Peyer's patch (tissue), 4 donors: ENCODE measurements at places on chromosomes 1 and 21.
A peak's percentile ranks its signal among the peaks of the same experiment; 100 is the strongest.

- no peak for DNase-seq
These were observed 7.4 kb downstream of the MED8 start for GRCh38 chr1:43382027-43382779.

DNA sequence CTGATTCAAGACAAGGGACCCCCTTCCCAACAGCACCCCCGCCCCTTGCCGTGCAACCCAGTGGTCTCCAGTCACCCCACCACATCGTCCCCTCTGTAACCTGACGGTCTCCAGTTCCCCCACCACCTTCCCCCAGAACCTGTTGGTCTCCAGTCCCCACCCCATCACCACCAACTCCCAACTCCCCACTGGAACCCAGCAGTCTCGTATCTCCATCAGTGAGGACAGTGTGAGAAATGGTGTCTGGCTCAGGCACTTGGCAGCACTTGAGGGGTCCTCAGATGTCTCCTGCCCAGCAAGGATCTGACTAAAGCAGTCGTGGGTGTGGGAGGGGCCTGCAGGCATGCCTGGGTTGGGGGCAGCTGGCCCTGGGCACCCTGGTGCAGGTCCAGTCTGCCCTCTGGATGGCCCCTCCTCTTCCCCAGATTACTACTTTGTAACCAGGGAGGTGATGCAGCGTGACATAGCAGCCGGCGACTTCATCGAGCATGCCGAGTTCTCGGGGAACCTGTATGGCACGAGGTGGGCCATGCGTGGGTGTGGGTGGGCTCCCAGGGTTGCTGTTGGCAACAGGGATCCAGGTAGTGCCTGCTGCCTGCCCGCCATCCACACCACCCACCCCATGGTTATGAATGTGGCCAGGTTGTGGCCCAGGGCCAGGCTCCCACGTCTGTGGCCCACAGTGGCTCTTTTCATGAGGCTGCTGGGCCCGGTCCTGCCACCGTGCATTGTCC lies 3.1 kb upstream of the GJC2 start:
- DNase-seq = no peak

GRCh38 chr1:172286629-172287076 lies 133.8 kb upstream of the C1orf105 start:
- no peak for DNase-seq

GRCh38 chr1:36573445-36573844 lies 90.7 kb upstream of the CSF3R start:
- no peak for DNase-seq

GRCh38 chr21:46028573-46029091 lies 47.1 kb downstream of the COL6A1 start:
- DNase-seq = no peak

DNA sequence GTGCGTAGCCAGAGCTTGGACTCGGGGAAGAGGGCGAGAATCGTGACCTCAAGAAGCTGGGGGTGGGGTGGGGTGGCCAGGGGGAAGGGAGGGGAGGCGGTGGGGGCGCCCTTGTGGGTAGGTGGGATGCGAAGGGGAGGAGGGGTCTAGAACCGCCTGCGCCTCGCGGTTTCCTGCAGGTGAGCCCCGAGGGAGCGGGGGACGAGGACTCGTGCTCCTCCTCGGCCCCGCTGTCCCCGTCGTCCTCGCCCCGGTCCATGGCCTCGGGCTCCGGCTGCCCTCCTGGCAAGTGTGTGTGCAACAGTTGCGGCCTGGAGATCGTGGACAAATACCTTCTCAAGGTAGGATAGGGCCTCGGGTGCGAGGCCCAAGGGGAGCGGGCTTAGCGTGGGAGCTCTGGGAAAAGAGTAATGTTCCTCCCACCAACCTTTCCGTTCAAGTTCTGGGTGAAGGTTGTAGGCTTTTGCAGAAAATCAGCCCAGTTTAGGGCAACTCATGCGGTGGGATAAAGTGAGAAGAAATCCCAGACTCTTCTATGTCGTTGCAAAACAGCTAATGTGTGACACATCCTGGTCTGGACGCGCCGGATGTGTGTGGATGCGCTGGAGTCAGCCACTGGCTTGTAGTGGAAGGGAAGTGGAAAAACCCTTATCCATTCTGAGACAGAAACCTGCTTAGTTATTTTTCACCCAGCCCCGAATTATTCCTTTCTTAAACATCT lies 2.9 kb downstream of the LHX8 start:
- no peak for DNase-seq

- DNase-seq = no peak
These were observed 6.3 kb upstream of the CAMSAP2 start for GRCh38 chr1:200732438-200732837.

- no peak for DNase-seq
These were observed 1.5 kb downstream of the SELENOF start for GRCh38 chr1:86912281-86912900.

DNA sequence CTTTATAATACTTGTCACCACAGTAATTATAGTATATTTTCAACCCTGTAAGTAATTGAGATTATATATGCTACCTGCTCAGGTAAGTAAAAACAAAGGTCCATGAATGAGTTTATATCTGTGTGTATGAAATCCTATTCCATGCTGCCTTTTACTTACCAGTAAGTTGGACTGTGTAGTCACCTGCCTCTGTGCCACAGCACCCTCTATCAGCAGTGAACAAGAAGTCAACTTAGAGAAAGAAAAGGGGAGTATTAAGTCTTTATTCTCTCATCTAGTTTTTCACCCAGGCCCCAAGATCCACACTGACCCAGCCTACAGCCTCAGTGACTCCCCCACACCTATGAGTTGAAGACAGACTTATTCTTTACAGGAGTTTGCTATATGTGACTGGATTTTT lies 36.9 kb upstream of the IFI16 start:
- peak; percentile 48 for DNase-seq

GRCh38 chr1:155697046-155697445 lies 8.2 kb downstream of the DAP3 start:
- no peak for DNase-seq

DNA sequence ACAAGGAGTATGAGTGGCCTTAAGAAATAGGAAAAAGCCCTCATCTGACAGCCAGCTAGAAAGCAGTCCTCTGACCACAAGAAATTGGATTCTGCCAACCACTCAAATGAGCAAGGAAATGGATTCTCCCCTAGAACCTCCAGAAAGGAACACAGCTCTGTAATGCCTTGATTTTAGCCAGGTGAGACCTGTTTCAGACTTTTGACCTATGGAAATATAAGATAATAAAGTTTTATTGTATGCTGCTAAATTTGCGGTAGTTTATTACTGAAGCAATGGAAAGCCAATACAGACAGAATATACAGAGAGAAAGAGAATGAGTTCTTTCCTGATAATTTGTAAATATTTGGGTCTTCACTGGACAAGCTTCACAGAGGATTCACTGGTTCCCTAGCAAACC lies 28.8 kb upstream of the SELE start:
- no peak for DNase-seq

DNA sequence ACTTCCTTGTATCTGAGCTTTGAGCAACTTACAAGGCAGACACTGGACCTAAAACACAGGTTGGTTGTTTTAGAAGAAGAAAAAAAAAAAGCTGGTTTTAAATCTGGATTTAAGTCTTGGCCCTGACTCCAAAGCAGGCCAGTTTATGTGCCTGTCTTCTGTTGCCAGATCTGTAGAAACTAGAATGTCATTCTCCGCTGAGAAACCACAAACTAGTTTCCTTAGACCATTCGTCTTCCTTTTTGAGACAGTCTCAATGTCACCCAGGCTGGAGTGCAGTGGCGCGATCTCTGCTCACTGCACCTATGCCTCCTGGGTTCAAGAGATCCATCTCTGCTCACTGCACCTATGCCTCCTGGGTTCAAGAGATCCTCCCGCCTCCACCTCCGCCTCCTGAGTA lies 33.9 kb downstream of the APP start:
- no peak for DNase-seq

- DNase-seq = no peak
These were observed 5.7 kb upstream of the SVBP start for GRCh38 chr1:42822800-42823392.

DNA sequence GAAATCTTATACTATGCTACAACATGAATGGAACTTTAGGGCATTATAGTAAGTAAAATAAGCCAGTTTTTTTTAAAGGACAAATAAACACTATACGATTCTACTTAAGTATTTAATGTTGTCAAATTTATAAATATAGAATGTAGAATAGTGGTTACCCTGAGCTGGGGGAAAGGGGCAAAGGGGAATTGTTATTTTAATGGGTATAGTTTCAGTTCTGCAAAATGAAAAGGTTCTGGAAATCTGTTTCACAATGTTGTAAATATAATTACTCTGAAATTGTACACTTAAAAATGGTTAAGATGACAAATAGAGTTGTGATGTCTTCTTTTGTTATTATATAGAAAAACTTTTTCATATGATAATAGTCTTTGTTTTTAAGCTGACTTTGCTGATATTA lies 366.3 kb downstream of the MRPL39 start:
- DNase-seq = no peak

DNA sequence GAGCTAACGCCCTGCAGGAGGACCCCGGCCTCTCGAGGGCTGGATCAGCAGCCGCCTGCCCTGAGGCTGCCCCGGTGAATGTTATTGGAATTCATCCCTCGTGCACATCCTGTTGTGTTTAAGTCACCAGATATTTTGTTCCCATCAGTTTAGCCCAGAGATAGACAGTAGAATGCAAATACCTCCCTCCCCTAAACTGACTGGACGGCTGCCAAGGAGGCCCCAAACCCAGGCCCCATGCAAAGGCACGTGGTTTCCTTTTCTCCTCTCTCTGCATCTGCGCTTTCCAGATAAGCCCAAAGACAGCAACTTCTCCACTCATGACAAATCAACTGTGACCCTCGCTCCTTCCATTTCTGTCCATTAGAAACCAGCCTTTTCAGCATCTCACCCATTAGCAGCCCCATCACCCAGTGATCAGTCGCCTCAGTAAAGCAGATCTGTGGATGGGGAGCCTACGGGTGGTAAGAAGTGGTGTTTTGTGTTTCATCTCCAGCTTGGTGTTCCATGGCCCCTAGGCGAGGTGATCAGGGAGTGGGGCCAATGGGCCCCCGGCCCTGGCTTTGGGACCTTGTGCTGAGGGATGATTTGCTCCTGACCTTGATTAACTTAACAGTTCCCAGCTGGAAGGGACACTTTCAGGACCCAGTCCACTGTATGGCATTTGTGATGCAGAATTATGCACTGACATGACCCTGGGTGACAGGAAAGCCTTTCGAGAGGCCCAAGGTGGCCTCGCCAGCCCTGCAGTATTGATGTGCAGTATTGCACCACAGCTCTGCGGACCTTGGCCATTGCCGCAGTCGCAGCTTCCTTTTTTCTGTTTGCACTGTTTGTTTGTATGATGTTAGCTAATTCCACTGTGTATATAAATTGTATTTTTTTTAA lies 5.2 kb downstream of the NPPA start:
- no peak for DNase-seq

- peak; percentile 58 for DNase-seq
These were observed 177.7 kb downstream of the ADSS2 start for GRCh38 chr1:244273845-244274619.

GRCh38 chr1:154962156-154962749 lies 671 bp upstream of the PYGO2 start:
- DNase-seq = no peak

DNA sequence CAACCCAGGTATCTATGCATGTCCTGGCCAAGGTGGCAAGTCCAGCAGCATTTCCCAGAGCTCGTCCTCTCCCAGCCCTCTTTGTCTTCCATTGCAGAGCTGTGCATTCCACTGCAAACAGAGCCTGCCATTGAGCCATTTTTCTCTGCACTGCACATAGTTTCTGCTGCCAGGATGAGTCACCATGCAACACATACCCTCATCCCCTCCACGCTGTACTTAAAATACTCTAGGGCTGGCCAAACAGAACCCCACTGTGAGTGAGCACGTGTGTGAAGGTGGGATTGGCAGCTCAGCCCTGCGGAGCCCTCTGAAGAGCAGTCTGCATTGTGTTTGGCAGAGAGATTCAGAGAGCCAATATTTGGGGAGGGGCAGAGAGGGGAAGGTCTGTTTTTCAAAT lies 3.9 kb upstream of the ATP1B1 start:
- DNase-seq = no peak

DNA sequence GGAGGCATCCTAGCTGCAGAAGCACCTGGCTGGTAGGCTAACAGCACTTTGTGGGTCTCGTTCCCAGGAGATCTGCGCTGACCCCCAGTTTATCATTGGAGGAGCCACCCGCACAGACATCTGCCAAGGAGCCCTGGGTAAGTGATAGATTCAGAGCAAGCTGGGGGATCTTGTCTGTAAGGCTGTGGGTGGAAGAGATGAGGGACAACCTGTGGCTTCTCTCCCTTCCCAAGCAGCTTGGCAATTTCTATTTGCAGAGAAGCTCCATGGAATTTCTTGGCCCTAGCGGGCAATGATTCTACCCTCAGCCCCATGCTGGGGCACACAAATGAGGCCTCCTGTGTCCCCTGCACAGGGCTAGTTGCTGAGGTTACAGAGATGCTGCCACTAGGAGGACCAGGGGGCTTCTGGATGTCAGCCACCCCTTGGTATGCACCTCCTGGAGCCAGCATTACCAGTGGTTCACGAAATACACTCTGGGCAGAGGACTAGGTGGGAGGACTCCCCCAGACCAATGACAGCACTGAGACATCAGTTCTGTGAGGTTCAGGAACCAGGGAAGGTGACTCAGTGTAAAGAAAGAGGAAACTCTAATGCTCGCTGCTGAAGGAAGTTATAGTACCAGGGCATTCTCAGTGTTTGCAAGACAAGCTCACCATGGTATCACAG lies 5.5 kb downstream of the CAPN2 start:
- DNase-seq = no peak

GRCh38 chr1:16095447-16095846 lies 22.0 kb upstream of the FAM131C start:
- DNase-seq = no peak

DNA sequence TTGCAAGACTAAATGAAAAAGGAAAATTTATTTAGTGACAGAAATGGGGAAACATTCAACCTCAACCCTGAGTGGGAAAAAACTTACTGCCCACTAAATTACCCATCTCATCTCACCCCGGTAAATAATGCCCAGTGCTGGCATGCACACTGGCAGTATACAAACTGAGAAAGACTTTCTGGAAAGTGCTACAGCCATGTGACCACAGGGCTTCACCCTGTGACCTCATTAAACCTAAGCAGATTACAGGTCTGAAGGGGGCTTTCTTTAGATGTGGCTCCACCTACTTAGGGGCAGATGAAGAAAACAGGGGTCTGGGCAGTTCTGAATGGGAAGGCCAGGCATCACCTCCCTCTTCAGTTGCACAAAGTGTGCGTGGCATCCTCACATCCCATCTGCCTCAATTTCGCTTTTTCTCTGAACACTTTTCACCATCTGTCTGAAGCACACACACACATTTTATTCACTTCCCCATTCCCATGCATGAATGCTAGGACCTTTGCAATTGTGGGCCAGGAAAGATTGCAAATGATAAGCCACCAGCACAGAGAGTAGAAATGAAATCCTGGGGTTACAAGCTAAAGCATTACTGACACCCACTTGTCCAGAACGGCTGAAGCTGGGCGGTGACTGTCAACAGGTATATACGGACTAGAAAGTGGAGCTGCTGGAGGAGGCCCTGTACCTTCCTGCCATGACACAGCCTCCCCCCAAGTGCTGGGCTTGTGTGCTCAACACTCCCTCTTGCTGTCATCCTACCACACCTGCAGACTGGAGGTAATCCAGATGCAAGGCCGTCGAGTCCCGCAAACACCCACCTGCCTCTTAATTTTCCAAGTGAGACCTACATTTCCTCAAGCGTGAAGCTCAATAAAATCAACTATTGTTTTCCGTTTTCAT lies 2.7 kb downstream of the NADK start:
- no peak for DNase-seq

GRCh38 chr21:25025596-25025995 lies 581.7 kb downstream of the MRPL39 start:
- DNase-seq = no peak
